ENCODE measurements at places on chromosomes 5 and 9.

DNA sequence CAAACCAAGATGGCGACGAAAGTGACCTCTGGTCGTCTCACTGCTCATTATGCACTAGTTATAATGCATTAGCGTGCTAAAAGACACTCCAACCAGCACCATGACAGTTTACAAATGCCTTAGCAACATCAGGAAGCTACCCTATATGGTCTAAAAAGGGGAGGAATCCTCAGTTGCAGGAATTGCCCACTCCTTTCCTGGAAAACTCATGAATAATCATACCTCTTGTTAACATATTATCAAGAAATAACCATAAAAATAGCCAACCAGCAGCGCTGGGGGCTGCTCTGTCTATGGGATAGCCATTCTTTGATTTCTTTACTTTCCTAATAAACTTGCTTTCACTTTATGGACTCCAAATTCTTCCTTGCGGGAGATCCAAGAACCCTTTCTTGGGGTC lies 595.7 kb upstream of the KLF4 start:
- DNase-seq = no peak

DNA sequence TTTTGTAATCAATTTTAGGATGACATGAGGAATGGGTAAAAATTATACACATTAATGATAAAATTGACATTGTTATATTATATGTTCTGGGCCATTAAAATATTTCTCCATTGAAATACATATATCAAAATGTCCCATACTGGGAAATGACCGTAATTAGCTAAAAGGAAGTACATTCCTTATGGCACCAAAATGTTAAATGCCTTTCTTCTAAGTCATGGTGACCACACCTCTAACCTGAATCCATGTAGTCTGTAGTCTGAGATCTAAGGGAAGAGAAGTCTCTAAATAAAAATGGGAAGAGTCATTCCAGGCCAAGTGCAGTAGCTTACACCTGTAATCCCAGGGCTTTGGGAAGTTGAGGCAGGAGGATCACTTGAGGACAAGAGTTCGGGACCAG lies 10.0 kb upstream of the GDA start:
- DNase-seq = no peak

DNA sequence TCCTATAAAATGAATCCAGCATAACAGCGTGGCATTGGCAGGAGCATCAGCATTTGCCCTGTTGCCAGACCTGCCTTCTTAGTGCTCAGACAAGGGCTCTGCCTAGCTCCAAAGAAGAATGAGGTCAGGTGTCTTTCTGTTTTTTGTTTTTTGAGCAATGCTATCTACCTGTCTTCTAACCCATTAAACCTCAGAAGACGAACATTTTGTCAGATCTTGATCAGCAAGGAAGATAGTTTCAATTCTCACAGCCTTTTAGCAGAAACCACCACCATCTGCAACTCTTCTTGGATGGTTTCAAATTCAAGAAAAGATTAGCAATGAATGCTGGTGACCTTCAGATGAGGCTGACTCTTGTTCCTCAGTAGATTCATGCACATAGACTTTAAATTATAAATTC lies 103.5 kb upstream of the IQGAP2 start:
- DNase-seq = no peak

DNA sequence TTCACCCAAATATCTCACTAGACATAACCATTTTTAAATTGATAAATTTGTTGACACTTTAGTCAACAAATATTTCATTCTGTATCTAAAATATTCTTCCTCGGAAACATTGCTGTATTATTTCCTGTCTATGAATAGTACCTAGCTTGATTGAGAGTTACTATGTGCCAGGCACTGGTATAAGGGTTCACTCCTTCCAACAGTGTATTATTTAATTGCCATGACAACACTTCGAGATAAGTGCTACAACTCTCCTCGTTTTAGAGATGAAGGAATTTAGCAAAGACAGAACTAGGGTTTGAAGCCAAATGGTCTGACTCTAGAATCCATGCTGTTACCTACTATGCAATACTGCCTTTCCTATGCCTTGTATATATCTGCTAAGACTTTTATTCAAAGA lies 287.2 kb downstream of the YTHDC2 start:
- no peak for DNase-seq

DNA sequence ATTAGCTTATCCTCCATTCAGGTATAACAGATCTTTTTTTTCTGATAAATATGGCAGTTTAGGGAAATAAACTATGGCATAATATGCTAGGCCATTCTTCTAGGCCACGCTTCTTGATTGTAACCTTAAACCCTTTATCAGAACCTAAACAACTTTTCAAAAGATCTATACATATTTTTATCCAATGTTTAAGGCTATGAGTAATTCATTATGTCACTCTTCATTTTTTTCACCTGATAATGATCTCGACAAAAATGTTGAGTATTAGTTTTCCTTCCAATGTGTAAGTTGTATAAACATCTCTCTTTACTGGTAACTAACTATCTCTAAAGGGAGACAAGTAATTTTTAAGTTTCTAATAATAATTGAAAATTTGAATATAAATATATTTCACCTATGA lies 2.4 kb upstream of the PCDHB4 start:
- DNase-seq = no peak

GRCh38 chr9:80498001-80498555 lies 926.3 kb downstream of the TLE4 start:
- DNase-seq = no peak

DNA sequence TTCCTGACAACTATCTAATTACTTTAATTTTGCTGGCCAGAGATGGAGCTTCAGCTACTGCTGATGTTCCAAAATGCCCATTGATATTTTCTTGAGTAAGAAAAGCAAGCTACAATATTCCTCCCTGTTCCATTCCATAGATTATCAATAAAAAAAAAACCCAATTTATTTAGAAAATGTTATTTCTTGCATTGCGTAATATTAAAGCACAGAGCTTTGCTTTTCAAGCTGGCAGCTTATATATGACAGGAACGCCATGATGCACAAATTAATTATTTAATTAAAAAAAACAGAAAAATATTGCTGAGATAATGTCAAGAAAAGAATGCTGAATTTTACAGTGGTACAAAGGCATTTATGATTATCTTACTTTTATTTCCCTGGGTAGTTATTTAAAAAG lies 47.9 kb downstream of the TRPM3 start:
- no peak for DNase-seq

DNA sequence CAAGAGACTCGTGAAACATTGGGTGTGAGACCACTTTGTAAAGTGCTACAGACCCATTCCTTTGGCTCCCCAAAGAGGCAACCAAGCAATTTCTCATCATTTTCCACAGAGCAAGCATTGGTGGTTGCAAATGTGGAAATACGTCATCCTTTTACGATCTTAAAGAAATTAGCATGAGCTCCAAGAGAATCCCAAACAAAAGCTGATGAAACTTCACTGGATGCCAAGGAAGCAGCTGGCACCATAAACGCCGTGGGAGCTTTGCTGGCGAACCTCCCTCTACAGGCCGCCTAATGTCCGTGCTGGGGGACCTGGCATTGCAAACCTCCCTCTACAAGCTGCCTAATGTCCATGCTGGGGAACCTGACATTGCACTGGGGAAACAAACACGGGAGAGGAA lies 432.4 kb downstream of the ACTL7B start:
- DNase-seq = no peak

DNA sequence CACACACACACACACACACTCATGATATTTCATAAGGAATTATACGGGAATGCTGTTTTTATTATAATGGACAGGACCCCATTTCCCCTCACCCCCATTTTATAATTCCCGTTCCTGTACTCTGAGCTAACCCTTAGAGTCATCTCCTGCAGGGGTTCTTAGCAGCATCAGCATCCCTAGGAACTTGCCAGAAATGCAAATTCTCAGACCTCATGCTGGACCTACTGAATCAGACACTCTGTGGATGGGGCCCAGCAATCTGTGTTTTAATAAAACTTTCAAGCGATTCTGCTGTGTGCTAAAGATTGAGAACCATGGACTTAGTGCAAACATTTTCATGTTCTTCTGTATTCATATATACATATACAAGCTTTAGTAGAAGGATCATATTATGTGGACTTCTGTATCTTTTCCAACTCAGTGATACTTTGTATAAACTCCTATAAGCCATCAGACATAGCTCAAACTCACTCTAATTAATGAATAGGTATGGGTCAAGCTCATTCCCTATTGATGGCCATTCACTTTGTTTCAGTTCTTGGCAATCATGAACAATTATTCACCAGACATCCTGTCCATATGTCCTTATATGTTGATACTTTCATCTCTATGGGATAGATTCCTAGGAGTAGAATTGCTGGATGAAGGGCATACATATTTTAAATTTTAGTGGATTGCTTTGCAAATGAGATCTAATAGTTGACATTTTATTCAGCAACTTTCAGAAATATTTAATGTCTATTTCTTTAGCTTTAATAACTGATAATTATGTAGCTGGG lies 65.5 kb downstream of the ARHGEF28 start:
- no peak for DNase-seq

DNA sequence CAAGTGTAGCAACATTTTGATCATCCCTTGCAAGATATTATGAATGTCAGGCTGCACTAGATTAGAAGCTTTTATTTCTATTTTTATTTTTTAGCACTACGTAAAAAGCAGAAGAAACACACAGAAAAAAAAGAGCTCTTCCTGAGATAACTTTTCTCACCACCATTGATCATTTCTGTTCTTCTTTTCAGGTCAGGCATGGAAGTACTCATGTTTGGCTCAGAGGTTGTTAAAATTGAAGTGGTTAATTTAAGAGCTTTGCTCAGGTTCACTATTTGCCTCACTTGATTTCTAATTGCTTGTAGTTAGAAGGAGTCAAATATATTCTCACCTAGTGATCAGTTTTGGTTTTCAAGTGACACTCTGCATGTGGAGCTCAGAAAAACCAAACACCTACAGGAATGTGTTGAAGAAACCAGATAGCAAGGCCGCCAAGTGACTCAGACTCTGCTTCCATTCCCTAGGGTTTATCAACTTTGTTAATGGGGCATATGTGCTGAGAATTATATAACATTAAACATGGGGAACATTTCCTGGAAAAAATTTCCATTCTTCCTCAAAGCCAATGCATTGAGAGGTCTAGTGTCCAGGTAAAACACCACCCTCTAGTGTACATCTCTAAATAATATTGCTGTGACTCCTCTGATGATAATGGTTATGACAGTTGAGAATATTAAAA lies 679.8 kb downstream of the CETN3 start:
- no peak for DNase-seq
